DMS79 treated with DMSO at 0.1 percent for 48 hours (cell line): ENCODE measurements at places on chromosomes 1 and 21.

DNA sequence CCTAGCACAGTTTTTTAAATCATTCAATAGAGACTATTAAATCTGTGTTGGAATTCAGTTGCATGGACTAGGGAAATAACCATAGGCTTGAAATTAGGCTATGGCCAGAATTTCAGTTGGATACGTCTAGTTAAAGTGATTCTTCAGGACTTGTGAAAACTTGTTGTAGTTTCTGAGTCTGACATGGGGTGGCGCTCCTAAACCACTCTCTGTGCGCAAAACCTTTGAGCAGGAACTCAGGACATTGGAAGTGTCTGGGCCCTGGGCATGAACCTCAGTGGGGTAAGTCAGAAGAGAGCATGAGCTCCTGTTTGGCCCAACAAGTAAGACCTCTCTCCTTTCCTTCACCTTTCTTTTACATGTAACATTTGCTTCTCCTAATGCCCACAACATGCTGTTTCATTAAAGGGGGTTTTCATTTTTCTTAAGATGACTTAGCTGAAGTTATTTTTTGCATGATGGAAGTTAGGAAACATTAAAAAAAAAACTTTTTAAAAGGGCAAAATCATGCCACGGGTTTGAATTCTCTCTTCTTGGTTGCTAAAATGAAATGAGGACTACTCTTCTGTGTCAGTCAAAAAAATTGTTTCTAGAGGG is 17.1 kb upstream of the CCDC190 start:
- peak; percentile 3 for DNase-seq

GRCh38 chr21:31874812-31875212 is 2.0 kb downstream of the HUNK start:
- DNase-seq = no peak

- peak; percentile 49 for DNase-seq
Measured at GRCh38 chr1:109655615-109656519, at the start of gene GSTM4. TSS of gene GSTM4 (plus strand) at chr1:109656099. CDS start at chr1:109656390, 291 bp downstream.

GRCh38 chr21:44429894-44430293 is 25.4 kb upstream of the LRRC3 start:
- no peak for DNase-seq

GRCh38 chr1:62308606-62309005 is 10.6 kb downstream of the KANK4 start:
- DNase-seq = no peak

DNA sequence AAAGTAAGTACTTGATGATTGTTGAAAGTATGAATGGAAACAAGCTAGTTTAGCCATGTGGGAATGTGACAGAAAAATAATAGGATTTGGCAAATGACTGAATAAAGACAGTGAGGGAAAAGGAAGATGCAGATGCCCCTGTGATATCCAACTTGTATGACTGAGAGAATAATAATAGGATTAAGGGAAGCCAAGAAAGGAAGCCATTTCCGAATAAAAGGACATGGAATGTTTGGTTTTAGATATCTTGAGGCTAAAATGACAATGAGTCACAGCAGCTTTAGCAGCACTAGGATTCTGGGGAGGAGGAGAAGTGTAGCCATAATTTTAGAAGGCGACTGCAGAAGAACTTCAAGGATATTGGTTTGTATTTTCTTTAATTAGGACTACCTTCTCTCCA is 109.2 kb downstream of the TTLL7 start:
- DNase-seq = no peak

DNA sequence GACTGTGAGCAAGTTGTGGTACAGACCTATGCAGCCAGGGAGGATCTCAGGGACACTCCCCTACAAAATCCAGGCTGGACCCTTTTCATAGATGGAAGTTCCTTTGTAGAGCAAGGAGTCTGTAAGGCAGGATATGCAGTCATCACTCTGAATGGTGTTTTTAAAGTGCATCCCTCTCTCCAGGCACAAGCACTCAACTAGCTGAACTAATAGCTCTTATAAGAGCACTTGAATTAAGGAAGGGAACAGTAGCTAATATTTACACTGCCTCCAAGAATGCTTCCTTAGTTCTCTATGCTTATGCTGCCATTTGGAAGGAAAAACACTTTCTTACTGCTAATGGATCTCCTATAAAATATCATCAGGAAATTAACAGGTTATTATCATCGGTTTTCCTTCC is 27.0 kb upstream of the SMYD3 start:
- peak; percentile 96 for DNase-seq

DNA sequence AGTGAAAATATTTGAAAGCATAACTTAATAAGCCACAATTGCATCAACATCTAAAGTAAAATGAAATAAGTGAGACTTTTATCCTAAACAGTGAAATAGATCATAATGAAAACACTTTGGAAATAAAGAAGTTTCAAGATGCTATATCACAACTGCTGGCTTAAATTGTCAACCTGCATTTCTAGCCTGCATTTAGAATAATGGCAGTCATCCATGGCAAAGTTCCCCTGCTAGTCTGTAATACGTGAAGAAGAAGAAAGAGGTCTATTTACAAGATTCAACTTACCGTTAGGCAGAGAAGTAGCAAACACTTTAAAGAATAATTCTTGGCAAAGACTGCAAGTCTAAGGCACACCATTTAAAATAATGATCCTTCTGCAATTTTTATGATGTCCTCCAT is 133.6 kb downstream of the DPYD start:
- DNase-seq = no peak

DNA sequence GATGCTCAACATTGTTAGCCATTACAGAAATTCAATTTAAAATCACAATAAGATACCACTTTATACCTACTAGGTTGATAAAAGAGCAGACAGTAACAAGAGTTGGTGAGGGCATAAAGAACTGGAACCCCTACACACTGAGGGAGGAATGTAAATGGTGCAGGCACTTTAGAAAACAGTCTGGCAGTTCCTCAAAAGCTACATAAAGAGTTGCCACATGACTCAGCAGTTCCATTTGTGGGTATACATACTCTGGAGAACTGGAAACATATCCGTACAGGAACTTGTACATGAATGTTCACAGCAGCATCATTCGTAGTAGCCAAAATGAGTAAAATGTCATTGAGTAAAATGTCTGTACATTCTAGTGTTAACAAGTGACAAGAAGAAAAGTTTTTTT is 17.0 kb downstream of the NSL1 start:
- no peak for DNase-seq

DNA sequence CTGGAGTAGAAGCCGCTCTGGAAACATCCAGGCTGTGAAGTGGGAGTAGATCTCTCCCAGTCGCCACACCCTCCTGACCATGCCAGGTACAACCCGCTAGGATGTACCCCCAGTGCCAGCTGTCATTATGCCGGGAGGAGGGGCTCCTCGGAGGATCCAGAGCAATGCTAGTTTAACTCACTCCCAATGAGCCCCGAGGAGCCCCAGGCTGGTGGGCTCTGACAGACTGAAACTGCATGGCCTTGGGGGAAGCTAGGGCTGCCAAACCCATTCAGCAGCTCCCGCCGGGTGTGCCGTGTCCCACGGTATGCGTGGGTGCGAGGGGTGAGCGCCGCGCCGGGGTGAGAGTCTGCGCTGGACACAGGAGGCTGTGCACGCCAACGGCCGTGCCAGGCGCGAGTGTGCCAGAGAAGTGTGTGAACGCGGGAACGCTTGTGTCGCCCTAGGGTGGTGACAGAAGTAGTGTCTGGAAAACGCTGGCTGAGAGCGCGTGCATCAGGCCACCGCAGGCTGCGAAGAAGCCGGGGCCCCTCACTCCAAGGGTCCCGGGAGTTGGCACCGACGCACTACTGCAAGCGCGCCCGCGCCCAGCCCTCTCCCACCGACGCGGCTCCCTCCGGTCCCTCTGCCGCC is 177.1 kb upstream of the EDN2 start:
- peak; percentile 45 for DNase-seq

GRCh38 chr1:158126425-158126824 is 54.3 kb upstream of the CD1D start:
- no peak for DNase-seq

DNA sequence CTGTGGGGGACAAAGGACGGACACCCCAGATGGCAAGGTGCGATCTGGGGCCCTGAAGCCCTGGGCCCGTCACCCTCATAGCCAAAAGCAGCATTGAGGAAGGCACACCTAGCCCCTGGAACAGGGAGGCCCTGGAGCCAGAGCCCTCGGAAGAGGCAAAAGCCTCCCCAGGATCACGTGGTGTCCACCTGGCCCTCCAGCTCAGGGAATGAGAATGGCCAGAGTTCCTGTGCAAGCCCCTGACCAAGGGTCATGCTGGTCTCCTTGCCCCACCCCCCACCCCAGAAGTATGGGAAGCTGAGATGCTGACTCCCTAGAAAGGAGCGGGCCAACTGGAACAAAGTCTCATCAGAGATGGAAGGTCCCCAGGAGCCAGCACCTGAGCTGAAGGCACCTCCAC is 1.0 kb upstream of the PDZK1IP1 start:
- no peak for DNase-seq

GRCh38 chr1:158527190-158527815 is 26.9 kb downstream of the OR6Y1 start:
- peak; percentile 6 for DNase-seq

- peak; percentile 68 for DNase-seq
Measured at GRCh38 chr1:1775327-1776226, 2.7 kb downstream of the NADK start.

DNA sequence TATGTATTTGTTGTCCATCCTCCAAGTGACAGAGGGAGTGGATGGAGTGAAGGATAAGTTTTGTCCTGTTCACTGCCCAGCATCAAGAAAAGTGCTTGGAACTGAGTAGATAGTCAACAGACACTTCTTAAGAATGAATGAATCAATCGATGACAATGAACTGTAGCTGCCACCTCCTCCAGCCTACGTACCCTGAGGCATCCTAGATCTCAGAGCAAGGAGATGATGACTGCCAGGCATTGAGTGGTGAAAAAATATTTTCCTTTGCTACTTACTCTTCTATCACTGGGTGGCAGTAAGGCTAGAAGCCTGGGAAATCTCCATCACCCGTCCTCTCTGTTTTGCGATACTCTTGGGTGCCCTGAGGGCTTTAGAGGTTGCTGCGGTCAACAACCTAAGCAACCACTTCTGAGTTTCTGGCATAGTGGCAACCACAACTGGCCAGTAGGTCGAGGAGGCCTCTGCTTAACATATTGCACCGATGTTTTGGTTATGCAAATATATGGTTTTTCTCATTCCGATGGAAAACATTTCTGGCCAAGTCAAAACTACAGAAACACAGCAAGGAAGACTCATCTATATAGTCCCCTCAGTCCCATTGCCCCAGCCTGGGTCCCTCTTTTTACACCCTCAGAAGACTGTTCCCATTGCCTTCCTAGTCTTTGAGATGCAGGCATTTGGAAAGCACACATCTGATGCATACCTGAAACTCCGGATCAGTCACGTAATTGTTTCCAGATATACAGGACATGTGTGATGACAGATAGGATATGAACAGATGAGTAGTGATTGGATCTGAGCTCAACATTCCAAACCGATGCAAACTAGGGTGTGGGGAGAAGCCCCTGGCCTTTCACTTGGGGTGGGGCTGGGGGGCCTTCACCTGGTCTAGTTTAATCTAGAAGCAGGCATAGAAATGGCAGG is 136.8 kb downstream of the RUNX1 start:
- no peak for DNase-seq

GRCh38 chr1:59431566-59432294 is 134.8 kb downstream of the FGGY start:
- DNase-seq = no peak

DNA sequence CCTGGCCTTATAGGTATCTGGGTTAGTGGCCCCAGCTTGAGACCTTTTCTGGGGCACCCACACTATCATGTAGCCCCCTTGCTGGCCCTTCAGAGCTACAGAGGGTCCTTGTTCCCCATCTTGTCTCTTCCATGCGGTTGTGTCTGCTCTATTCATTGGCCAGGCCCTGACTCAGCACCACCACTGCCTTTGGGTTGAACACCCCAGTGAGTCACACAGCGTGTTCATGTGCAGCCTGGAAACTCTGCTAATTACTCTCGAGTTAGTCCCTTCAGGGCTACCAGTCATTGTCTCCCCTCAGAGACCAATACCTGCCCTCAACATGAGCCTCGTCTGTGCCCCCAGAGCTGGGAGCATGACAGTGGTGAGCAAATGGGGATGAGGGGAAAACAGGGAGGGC is 28.2 kb upstream of the IKBKE start:
- no peak for DNase-seq

- DNase-seq = no peak
Measured at GRCh38 chr1:119367432-119368124, 1.0 kb upstream of the HAO2 start.
